Inflammatory macrophage (primary cell): ENCODE measurements at places on chromosomes 4 and X.

GRCh38 chrX:120749141-120749846, 119.4 kb upstream of the C1GALT1C1 start:
- DNase-seq = no peak

GRCh38 chr4:146567396-146567795, 45.7 kb upstream of the SLC10A7 start:
- no peak for DNase-seq

DNA sequence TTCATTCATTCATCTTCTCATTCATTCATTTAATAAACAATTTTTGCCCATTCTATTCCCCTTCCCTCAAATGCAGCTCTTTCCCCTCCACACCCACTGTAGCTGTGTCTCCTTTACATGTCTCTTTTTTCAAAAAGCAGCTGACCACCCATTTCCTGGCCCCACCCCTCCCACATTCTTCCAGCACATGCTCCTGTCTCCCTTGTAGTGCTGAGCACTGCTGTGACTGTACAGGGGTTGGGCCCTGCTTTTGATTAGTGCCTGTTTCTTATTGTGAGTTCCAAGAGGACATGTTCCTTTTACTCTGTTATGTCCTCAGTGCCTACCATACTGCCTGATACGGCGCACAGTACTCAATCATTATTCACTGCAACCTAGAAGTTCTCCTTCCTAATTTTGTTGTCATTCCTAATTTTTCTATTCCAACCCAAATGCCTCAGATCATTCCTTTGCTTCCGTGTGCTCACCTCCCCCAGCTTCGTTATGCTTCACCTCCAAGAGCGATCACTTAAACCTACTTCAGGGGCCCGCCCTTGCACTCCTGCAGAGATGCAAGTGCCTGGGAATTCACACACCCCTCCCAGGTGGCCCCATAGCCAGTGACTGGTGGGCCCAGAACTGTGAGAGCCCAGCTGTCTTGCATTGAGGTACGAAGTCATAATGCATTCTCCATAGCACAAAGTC, 152.2 kb downstream of the STK32B start:
- no peak for DNase-seq

GRCh38 chrX:12010436-12010835, 127.8 kb upstream of the FRMPD4 start:
- DNase-seq = no peak

GRCh38 chr4:69849297-69849696, 10.6 kb downstream of the SULT1E1 start:
- DNase-seq = no peak

DNA sequence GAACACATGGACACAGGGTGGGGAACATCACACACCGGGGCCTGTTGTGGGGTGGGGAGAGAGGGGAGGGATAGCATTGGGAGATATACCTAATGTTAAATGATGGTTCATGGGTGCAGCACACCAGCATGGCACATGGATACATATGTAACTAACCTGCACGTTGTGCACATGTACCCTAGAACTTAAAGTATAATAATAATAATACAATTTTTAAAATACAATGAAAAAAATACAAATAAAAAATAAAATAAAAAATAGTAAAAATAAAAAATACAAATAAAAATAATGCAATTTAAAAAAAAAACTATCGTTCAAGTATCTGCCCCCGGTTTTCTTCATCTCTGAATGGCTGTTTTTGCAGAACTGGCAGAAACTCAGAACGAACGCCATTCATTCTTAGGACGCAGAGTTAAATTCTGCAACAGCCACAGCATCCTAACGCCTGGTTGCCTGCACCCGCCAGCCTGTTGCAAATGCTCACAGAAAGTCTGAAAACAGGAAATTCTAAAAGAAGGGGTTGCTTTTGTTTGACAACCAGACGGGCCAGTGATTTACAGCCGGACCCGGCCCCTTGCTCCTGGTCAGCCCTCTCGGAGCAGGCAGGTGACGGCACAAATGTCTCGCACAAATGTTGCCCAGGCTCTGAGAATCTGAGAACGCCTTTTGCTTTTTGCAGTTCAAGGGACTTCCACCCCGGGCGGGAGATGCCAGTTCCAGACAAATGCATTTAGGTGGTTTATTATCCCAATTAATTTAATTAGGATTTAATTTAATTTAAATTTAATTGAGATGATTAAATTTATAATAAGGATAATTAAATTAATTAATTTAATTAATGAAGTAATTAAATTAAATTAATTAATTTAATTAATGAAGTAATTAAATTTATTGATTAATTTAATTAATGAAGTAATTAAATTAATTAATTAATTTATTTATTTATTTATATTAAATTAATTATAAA, 47.8 kb downstream of the CRLF2 start:
- DNase-seq = peak; percentile 29

GRCh38 chr4:95190751-95191436, 357.9 kb downstream of the UNC5C start:
- no peak for DNase-seq

DNA sequence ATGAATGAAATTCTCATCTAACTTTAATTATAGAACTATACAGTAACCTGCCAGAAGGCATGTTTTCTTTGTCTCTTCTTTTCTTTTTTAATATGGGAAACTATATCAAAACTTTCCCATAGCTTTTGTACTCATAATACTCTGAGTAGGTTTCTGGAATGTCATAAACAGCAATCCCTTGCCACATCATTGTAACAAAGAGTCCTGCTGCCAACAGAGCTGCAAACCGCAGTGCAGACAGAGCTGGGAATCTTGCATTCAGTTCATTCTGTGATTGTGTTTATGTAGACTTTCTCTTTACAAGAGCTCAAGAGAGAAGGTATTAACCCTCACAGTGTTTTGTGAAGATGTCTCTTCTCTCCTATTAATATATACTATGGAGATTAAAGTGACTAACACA, 304.4 kb upstream of the SLIT2 start:
- no peak for DNase-seq

- DNase-seq = no peak
These were observed 49.6 kb downstream of the LAMP2 start for GRCh38 chrX:120419463-120419862.

GRCh38 chrX:17328837-17329236, 46.2 kb upstream of the NHS start:
- DNase-seq = no peak

GRCh38 chr4:156238171-156238570, 284.5 kb upstream of the CTSO start:
- no peak for DNase-seq

DNA sequence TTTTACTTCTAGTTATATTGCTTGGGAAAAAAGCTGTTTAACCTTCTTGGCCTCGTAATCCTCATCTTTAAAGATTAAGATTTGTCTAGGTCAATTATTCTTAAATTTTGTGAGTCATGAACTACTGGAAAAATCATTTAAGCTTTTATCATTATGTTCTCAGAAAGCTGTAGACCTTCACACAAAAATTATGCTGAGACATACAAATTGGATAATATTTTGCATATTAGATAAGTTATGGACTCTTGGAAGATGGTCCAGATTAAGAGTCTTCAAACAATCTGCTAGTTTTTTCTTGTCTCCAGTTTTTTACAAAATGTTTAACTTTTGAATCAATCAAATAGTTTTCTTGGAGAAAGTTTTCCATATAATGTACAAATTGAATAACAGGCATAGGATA, 108.1 kb upstream of the NEIL3 start:
- no peak for DNase-seq

GRCh38 chr4:171676555-171677215, 136.5 kb upstream of the GALNTL6 start:
- DNase-seq = no peak

- no peak for DNase-seq
These were observed 255.8 kb downstream of the UNC5C start for GRCh38 chr4:95293014-95293413.

DNA sequence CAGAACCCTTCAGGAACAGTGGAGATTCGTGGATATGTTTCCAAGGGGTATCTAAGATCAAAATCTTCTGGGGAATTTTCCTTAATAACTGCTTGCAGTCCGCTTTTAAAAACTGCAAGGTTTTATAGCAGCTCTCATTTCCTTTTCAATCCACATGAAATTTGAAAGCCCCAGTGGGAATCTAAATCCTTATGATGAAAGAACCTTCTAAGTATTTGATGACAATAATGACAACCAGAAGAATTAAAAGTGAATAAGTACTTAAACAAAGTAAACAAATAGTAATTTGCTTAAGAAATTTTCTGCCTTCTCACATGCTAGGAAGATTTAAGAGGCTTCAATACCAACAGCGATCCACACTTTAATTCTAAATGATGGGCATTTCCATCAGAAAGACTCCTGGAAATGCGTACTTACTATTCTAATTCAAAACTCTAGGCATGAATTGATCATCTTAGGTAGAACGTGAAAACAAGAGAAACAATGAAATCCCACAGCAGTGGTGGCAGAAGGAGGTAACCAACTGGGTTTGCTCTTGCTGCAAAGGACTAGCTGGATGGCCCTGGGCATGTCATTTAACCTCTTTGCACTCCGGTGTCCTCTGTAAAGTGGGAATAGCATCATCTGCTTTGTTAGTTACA, 37.6 kb upstream of the S100G start:
- DNase-seq = no peak

DNA sequence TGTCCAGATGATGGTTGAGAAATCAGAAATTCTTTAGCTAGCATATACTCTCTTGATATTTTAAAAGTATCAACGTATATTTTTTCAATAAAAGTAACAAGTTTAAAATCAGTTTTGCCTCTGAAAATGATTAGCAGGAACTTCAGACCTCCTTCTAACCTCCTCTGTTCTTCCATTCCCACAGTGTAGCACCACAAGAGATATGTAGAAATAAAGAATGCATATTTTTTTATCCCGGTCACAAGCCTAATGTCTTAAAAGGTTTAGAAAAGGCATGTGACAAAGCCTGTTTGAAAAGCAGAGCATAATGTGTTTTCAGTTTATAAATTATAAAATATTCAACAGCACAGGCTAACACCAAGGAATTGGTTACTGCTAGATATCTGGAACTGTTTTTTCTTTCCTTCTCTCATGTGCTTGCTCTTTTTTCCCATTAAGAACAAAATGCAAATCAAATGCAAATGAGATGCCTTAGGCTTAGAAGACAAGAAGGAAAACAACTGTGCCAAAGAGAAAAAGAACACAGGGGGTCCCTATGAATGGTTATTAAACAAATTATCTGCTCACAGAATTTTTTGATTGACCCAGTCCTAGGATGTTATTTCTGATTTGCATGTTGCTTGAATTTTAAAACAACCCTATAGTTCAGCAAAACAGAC, 351.7 kb upstream of the FAM241A start:
- no peak for DNase-seq

- DNase-seq = no peak
These were observed 206.8 kb downstream of the CHRDL1 start for GRCh38 chrX:110588853-110589252.

DNA sequence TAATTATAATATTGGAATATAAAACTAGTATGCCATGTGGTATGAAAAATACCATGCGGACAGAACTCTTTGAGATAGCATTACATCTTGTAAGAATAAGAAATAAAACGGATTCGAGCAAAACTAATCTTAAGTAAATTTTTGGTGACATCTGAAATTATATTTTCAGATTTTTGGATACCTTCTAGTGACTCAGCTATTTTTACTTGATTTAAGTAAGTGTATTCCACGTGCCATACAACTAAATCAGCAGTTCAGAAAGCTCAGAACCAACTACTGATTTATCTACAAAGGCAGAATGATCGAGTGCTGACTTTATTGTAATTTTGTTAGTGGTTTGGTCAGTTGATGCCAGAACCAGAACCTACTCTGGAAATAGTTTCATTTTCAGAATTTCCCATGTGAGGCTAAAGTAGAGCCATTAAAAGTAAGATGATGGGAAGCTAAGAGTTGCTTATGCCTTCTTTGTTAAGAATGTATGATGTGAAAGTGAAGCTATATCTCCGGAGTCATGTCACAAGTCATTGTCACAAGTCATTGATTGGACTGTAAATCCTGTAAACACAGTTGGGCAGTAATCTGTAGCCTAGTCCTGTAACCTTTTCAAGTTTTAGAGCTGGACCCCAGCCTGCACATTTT, 4.0 kb downstream of the ING2 start:
- DNase-seq = no peak
